ENCODE measurements at places on chromosomes 1 and 21.

DNA sequence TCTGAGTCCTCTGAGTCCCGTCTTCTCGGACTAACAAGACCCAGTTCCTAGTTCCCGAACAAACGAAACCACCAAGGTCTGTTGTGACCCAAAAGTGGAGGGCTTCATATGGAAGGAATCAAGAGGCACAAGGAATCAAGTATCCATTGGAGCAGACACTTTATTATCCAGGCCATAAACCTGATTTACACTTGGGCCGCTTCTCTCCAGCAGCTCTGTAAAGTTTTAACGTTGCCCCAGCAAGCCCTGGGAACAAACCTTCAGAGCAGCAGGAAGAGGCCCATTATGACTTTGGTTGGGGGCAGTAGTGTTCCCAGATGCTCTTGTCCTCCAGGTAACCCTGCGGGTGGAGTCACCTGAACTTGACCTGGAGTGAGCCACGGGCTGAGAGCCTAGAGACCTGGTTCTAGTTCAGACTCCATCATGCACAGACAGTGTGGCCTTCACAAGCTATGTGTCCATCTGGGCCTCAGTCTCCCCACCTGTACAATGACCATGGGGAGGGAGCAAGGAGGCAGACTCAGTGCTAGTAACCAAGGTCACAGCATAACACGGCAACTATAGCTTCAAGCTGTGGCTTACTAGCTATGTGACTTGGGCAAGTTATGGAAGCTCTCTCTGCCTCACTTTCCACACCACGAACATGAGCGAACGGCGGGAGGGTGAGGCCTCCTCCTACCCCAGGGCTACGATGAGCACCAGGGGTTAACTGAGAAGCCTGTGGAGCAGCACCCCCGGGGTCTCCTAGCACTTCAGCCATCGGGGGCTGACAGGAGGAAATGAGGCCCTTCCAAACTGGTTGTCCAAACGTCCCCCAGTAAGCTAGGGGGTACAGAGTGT, 95.7 kb downstream of the GLIS1 start:
- DNase-seq = no peak

GRCh38 chr1:233738850-233739249, 124.9 kb downstream of the KCNK1 start:
- no peak for DNase-seq

GRCh38 chr1:6842301-6842700, 57.0 kb downstream of the CAMTA1 start:
- DNase-seq = no peak

GRCh38 chr1:162855461-162856150, 5.4 kb downstream of the CCDC190 start:
- no peak for DNase-seq

- no peak for DNase-seq
Measured at GRCh38 chr21:31537872-31538576, 121.5 kb upstream of the SOD1 start.
